CD8-positive, alpha-beta memory T cell (primary cell): ENCODE measurements at places on chromosomes 6 and 20. TPM values are rescaled to one million over a fixed set of nuclear protein-coding genes. Genes with fewer than 3 reads are reported as not detected.

DNA sequence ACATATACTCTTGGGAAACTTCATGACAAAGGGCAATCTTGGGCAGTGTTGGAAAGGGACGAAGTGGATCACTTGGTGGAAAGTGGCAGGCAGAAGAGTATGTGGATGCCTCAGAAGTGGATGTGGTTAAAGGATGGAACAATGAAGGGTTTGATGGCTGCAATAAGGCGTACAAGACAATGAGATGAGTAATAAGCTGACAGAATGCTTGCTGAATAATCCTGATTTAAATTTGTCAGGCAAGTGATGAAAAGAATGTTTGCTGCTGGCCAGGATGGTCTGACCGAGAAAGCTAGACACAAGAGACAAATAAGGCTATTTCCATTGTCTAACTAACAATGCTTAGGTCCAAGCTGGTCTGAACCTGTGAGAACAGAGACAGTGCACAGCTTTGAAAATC is 61.6 kb upstream of the CEP85L start:
- H3K27me3 ChIP-seq: no peaks in the 10 kb centered on the region
- no peak for DNase-seq
- no peak overlapping the region for H3K27ac ChIP-seq

DNA sequence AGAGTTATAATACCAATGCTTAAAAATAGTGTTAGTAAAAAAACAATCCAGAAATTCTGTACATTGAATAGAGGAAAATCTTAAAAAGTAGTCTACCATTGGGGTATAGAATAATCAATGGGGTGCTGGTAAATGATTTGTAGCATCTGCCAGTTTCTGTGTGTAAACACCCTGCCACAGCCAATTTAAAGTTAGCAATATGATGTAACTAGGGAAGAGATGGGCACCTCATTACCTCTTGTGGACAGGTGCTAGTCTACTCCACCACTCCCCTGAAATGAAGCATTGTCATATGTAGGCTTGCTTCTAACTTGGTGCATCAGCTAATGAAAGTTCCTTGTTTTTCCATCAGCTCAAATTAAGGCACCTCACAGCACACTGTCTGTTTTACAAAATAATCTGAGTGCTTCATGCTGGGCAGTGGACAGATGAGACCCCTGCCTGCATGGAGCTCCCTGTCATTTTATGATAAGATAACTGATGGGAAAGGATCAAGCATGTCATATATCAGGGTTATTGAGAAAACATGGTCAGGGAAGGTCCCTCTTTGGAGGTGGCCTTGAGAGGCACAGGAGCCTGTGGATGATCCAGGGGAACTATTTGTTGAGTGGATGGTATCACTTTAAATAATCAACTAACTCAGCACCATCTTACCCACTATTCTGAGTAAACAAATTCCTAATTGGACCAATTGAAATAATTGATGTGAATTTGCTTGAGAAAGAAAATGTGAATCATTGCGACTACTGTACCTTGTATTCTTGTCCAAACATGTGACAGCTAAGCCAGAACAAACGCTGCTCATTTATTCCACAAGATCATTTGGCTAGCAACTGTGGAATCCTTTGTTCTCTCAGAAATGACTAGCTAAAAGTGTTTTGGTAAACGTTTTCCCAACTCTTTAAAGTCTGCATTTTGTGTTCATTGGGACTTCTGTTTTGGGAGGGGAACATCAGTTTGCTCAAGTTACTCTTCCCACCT is 45.9 kb upstream of the CSE1L start:
- no peaks in the 10 kb centered on the region for H3K27me3 ChIP-seq
- H3K4me3 ChIP-seq: no peak overlapping the region
- no peak for DNase-seq

GRCh38 chr6:53845280-53846195 is 50.7 kb downstream of the LRRC1 start:
- H3K27ac ChIP-seq: no peak overlapping the region
- no peak overlapping the region for H3K4me3 ChIP-seq
- no peaks in the 10 kb centered on the region for H3K36me3 ChIP-seq

GRCh38 chr6:40986364-40986763 is 52.7 kb downstream of the UNC5CL start:
- no peak overlapping the region for H3K27ac ChIP-seq
- H3K4me3 ChIP-seq: no peak overlapping the region
- H3K36me3 ChIP-seq: no peaks in the 10 kb centered on the region
- H3K27me3 ChIP-seq: peaks cover 5% of the 10 kb centered on the region

GRCh38 chr6:138424004-138424904 is 20.2 kb downstream of the HEBP2 start:
- no peaks in the 10 kb centered on the region for H3K27me3 ChIP-seq
- H3K36me3 ChIP-seq: no peaks in the 10 kb centered on the region
- H3K27ac ChIP-seq: no peak overlapping the region
- no peaks in the 10 kb centered on the region for H3K4me1 ChIP-seq
- H3K4me3 ChIP-seq: no peak overlapping the region

- H3K4me1 ChIP-seq: no peaks in the 10 kb centered on the region
- DNase-seq: no peak
- no peaks in the 10 kb centered on the region for H3K36me3 ChIP-seq
Measured at GRCh38 chr6:81614292-81614691, 138.2 kb downstream of the TENT5A start.

GRCh38 chr6:132130626-132131298 is 179.6 kb upstream of the CCN2 start:
- no peak overlapping the region for H3K4me3 ChIP-seq
- no peaks in the 10 kb centered on the region for H3K27me3 ChIP-seq
- no peaks in the 10 kb centered on the region for H3K36me3 ChIP-seq

GRCh38 chr6:130603391-130603790 is 223.8 kb upstream of the SMLR1 start:
- H3K36me3 ChIP-seq: no peaks in the 10 kb centered on the region
- H3K27ac ChIP-seq: no peak overlapping the region
- peaks cover 6% of the 10 kb centered on the region for H3K4me1 ChIP-seq
- H3K27me3 ChIP-seq: no peaks in the 10 kb centered on the region
- no peak for DNase-seq

DNA sequence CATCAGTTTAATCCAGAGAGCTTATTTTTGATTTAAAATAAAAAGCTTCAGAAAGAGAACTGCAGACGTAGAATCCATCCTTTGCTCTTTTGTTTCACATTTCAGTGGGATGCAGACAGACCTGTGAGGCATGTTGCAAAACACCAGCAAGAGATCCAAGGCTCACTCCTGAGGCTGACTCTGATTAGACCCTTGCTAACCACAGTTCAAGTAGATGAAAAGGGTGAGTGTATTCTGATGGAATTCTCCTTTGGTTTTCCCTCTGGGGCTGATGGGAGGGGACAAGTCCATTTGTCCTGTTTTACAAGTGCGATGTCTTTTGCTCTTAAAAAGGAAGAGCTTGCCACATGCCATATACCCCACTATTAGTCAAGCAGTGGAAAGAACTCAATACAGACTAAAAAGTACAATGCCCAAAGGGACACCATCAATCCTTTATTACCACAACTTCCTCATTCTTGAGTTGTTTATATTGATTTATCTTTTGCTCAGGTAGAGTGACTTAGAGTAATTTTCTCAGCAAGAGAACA is 772.7 kb downstream of the MAFB start:
- H3K27ac ChIP-seq: no peak overlapping the region
- no peak for DNase-seq
- H3K4me1 ChIP-seq: no peaks in the 10 kb centered on the region

- H3K27me3 ChIP-seq: no peaks in the 10 kb centered on the region
- no peak overlapping the region for H3K27ac ChIP-seq
- peaks cover 26% of the 10 kb centered on the region for H3K4me1 ChIP-seq
Measured at GRCh38 chr6:33790379-33790778, 1.4 kb upstream of the LEMD2 start.

DNA sequence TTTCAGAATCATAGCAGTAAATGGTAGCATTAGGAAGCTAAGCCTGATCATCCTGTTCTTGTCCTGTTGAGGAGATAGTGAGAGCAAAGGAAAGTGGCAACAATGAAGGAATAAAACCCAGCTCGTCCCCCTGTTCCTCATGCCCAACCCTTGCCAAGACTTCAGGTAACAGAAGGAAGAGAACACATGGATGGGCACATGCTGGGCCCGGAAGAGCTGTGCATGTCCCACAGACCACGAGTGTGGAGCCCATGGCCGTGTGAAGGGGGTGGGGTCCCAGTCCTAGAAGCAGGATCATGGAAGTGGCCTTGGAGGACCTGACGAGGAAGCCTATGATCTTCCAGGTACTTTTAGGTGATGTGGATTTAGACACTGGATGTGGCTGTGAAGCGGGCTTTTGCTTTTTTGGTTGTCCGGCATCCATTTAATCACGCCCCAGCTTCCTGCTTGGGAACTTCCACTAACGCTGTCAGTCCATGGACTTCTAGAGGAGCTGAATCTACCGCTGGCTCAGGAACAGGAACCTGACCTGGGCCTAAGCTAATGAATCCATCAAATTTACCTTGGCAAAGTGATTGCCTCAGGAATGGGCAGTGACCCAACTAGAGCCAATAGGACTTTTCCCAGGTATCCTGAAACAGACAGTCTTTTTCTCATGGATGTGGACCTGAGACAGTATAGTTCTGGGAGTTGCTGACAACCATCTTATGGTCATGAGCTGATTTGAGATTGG is 79.3 kb upstream of the ARMC2 start:
- no peaks in the 10 kb centered on the region for H3K4me1 ChIP-seq
- no peak for DNase-seq
- no peak overlapping the region for H3K4me3 ChIP-seq
- no peaks in the 10 kb centered on the region for H3K27me3 ChIP-seq
- no peak overlapping the region for H3K27ac ChIP-seq
- no peaks in the 10 kb centered on the region for H3K36me3 ChIP-seq

- H3K27ac ChIP-seq: no peak overlapping the region
- DNase-seq: no peak
- no peaks in the 10 kb centered on the region for H3K27me3 ChIP-seq
- H3K36me3 ChIP-seq: no peaks in the 10 kb centered on the region
Measured at GRCh38 chr20:41432746-41433145, 66.1 kb upstream of the EMILIN3 start.

DNA sequence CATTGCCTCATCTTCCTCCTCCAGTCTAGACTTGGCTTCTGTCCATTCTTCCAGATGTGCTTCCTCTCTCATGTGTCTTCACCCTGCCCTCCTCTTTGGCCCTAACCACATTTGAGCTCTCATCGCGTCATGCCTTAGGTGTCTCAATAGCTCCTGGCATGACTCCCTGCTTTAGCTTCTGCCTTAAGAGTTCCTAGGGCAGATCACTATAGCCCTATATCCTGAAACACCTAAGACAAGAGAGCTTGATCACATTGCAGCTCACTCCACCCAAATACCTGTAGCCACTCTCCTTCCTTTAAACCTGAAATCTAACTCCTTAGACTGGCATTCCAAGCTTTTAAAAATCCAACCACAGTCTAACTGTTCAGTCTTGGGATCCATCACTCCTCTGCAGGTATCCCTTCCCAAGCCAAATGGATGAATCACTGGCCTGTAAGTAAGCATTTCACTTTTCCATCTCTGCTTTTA is 69.0 kb upstream of the STXBP5 start:
- H3K27me3 ChIP-seq: no peaks in the 10 kb centered on the region
- H3K27ac ChIP-seq: no peak overlapping the region
- no peak overlapping the region for H3K4me3 ChIP-seq
- H3K36me3 ChIP-seq: no peaks in the 10 kb centered on the region

GRCh38 chr6:165308926-165309731 is at the start of gene C6orf118:
C6orf118 (minus strand) TSS chr6:165309605; CDS start chr6:165309586, 19 bp downstream.
- H3K4me3 ChIP-seq: no peak within 1 kb of the TSS
- no peak for DNase-seq
- no peaks in the 10 kb centered on the region for H3K36me3 ChIP-seq
- H3K27ac ChIP-seq: no peak within 1 kb of the TSS

- H3K27ac ChIP-seq: no peak overlapping the region
- no peaks in the 10 kb centered on the region for H3K4me1 ChIP-seq
- DNase-seq: no peak
- no peaks in the 10 kb centered on the region for H3K27me3 ChIP-seq
- H3K36me3 ChIP-seq: no peaks in the 10 kb centered on the region
- H3K4me3 ChIP-seq: no peak overlapping the region
Measured at GRCh38 chr6:17933716-17934115, 53.7 kb downstream of the KIF13A start.

GRCh38 chr20:420721-421574 is 12.8 kb downstream of the RBCK1 start:
- H3K36me3 ChIP-seq: peaks cover 49% of the 10 kb centered on the region
- H3K4me1 ChIP-seq: no peaks in the 10 kb centered on the region
- H3K27me3 ChIP-seq: no peaks in the 10 kb centered on the region
- no peak overlapping the region for H3K27ac ChIP-seq
- no peak for DNase-seq

- H3K4me3 ChIP-seq: no peak overlapping the region
- no peaks in the 10 kb centered on the region for H3K27me3 ChIP-seq
- H3K27ac ChIP-seq: no peak overlapping the region
- no peaks in the 10 kb centered on the region for H3K4me1 ChIP-seq
Measured at GRCh38 chr20:1567392-1568162, 10.1 kb upstream of the SIRPD start.

- H3K4me3 ChIP-seq: no peak overlapping the region
- H3K27me3 ChIP-seq: no peaks in the 10 kb centered on the region
- DNase-seq: no peak
- no peaks in the 10 kb centered on the region for H3K36me3 ChIP-seq
- H3K4me1 ChIP-seq: peaks cover 13% of the 10 kb centered on the region
Measured at GRCh38 chr20:48709058-48709691, 118.6 kb downstream of the PREX1 start.

GRCh38 chr20:31817461-31817860 is 1.7 kb upstream of the MYLK2 start:
- no peaks in the 10 kb centered on the region for H3K36me3 ChIP-seq
- H3K27me3 ChIP-seq: no peaks in the 10 kb centered on the region
- H3K4me3 ChIP-seq: no peak overlapping the region
- DNase-seq: no peak
- H3K4me1 ChIP-seq: no peaks in the 10 kb centered on the region
- H3K27ac ChIP-seq: no peak overlapping the region

DNA sequence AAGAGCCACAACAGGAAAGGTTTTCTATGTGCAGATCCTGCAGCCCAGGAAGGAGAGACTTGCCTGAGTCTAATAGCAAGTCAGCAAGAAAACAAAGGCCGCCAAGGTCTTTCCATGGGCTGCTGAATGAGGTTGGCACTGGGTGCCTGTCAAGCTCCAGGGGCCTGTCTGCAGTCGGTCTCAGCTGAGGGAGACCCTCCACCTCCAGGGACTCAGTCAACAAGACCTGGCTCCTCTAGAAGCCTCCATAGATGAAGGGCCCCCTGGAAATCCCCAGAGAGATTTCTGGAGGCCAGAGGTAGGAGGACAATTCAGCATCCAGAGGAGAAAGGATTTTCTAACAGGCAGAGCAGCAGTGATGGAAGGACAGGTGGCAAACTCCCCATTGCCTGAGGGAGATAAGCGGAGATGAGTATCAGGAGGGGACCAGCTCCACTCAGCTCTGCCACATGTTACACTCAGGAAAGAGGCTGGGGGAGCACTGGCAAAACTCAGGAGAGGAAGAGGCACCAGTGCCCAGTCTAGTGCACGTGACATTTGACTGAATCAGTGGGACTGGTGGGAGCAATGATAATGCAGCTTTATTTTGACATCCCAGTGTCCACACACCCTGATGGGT is 33.5 kb upstream of the FKBP1A start:
- no peak overlapping the region for H3K4me3 ChIP-seq
- no peak overlapping the region for H3K27ac ChIP-seq
- H3K4me1 ChIP-seq: peaks cover 4% of the 10 kb centered on the region
- H3K36me3 ChIP-seq: no peaks in the 10 kb centered on the region

PPP1R16B gene
- total RNA-seq: 171 TPM

GSTA2 gene
- not detected for total RNA-seq

SCGN gene
- total RNA-seq: not detected

ZSCAN9 gene
- total RNA-seq: 5.0 TPM

TFAP2A gene
- total RNA-seq: not detected

GRM1 gene
- not detected for total RNA-seq
